ENCODE measurements at places on chromosomes 11 and 22.

GRCh38 chr11:91382946-91383345, 841.7 kb upstream of the FAT3 start:
- no peak for DNase-seq

DNA sequence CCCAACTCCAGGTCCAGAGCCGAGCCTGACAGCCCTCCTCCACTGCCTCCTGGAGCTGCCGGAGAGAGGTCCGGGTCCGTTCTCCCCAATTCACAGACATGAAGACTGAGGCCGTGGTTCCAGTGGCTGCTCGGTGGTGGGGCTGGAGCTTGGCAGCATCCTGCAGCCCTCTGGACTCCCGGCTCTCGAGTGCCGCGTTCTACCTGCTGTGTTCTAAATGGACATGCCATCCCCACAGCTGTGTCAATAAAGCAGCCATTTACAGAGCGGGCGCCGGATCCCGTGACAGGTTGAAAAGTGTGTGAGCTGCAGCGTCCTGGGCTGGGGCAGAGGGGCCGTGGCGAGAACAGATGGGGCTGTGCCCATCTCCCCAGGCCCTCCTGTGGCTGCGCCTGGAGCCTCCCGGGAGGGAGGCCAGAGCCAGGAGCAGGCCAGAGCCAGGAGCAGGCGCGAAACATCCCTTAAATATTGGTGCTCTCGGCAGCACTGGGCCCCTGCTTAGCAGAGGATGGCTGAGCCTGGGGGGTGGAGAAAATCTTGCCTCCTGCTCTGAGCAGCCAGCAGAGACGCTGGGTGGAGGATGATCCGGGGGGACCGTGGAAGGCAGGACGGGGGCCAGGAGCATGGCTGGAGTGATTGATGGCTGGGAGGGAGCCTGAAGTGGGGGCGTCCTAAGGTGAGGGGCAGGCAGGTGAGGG, 46.2 kb downstream of the FLRT1 start:
- DNase-seq = no peak

DNA sequence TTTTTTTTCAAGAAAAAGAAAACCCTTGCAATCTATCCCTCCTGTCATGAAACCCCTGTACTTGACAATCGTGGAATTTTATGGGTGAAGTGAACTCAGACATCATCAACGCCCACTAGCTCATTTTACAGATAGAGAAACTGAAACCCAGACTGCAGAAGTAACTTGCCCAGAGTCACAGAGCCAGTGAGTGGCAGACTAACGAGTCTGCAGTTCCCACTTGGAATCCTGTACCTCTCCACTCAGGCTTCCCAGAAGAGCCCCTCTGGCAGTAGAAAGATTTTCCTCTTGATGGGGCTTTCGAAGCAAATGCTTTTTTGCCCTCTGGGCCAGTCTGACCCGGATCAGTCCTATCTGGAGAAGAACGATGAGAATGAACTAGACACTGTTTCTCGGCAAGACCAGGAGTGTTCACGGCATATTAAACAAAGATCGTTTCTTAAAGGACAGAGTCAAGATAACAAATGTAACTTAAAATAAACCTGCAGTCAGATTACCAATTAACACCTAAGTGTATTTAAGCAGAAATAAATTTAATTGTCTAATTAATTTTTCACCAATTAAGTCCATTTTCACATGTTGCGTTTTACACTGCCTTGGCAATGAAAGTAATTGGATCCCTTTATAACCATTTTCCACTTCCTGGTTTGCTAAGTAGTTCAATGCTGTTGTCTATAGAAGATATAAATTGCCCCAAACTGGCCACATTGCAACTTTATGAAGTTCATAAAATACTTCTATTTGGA, 61.3 kb upstream of the CREB3L1 start:
- DNase-seq = no peak

- peak; percentile 38 for DNase-seq
These were observed 21.7 kb downstream of the MIAT start for GRCh38 chr22:26679003-26679629.

DNA sequence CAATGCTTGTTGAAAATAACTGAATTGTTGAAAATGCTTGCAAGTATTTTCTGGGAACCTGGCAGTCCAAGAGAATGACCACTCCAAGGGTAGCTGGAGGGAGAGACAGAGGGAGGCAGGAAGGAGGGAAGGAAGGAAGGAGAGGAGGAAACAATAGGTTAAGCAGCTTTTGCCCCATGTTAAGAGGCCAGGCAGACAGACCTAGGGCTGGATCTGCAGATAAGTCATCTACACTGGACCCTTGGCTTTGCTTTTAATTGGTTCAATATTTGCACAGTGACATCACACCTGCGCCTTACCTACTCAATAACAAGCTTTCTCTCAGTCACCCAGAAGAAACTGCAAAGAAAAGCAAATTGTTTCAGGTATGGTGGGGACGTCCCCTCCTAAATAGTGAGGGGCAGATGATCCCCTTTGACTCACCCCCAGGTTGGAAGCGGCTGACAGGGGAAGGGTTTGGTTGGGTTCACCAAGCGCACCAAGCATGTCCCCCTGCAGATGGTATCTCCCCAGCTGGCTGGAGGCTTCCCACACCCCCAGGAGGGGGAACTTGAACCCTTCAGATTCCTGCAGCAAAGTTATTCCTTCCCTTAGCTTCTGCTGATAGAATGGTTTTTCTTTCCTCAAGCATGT, 24.3 kb downstream of the MYH9 start:
- DNase-seq = no peak

- DNase-seq = no peak
These were observed 60.1 kb upstream of the PHF21B start for GRCh38 chr22:45069925-45070324.

DNA sequence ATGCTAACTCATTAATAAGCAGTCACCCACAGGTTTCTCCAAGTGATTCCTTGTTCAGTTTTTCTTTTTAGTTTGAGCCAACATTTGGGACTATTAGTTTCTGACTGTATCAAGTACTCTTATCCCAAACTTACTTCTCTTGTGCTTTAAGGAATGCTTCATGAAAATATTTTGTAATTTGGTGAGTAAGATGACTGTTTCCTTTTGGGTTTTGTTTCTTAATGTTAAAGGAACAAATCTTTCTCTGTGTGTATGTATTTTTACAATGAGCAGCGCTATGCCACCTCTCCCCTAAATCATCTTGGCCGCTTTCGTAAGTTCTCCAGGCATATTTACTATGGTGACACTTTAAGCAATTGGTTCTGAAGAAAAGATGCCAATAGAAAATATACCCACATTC, 72.4 kb downstream of the LDLRAD3 start:
- no peak for DNase-seq

- no peak for DNase-seq
These were observed 15.1 kb downstream of the RCN1 start for GRCh38 chr11:32105871-32106560.

- no peak for DNase-seq
These were observed 2.8 kb upstream of the CRACR2B start for GRCh38 chr11:824942-825341.

GRCh38 chr11:4541071-4541470, 3.9 kb upstream of the OR52M1 start:
- no peak for DNase-seq

GRCh38 chr11:16610213-16610737, 128.2 kb upstream of the C11orf58 start:
- no peak for DNase-seq

GRCh38 chr11:119118946-119119345, 2.4 kb upstream of the HINFP start:
- no peak for DNase-seq

DNA sequence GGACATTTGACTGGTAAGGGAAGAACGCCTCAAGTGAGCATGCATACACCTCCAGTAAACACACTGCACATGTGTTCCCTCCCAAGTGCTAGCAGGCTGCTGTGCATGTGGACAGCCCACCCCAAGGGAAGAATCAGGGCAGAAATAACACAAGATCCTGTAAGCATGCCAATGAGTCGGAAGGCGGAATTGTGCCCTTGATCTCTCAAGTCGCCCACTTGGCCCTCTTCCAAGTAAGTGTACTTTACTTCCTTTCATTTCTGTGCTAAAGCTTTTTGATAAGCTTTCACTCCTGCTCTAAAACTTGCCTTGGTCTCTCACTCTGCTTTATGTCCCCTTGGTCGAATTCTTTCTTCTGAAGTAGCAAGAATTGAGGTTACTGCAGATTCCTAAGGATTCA, 139.6 kb downstream of the TRPC6 start:
- no peak for DNase-seq

DNA sequence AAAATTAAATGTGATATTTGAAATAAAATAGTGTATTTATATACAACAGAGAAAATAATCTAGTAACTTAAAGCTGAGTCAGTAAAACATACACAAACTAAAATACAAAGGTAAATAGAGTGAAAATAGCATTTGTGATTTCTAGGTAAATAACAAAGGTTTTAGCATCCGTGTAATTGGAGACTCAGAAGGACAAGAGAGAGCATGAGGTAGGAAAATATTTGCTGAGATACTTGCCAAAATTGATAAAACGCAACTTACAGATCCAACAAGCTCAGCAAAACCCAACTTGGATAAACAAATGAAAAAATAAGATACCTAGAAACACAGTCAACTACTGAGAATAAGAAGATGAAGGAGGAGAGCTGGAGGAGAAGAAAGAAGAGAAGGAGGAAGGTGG, 634.7 kb upstream of the CCDC179 start:
- DNase-seq = no peak

- DNase-seq = peak; percentile 15
These were observed 48.0 kb upstream of the CLPB start for GRCh38 chr11:72482211-72482812.

DNA sequence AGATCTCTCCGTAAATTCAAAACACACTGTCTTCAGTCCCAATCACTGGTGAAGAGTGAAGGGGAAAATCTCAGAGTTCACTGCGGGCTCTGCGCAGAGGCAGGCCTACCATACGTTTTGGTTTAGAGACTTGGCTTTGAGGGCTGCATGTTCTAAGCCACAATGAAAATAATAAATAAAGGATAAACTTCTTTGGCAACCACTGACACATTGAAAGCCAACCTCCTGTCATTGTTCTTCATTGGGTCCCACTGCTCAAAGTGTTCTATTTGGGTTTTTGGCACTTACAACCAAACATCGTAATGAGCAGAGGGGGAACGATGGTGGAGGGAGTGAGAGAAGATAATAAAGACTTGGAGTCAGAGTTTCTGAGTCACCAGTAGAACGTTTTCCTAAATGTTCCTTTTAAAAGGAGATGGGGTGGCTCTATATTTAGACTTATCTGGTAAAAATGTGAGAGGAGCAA, 472.9 kb downstream of the SOX6 start:
- DNase-seq = no peak

- no peak for DNase-seq
These were observed 442.9 kb downstream of the DYNC2H1 start for GRCh38 chr11:103552086-103552485.

GRCh38 chr11:79830446-79830845, 389.6 kb upstream of the TENM4 start:
- no peak for DNase-seq

DNA sequence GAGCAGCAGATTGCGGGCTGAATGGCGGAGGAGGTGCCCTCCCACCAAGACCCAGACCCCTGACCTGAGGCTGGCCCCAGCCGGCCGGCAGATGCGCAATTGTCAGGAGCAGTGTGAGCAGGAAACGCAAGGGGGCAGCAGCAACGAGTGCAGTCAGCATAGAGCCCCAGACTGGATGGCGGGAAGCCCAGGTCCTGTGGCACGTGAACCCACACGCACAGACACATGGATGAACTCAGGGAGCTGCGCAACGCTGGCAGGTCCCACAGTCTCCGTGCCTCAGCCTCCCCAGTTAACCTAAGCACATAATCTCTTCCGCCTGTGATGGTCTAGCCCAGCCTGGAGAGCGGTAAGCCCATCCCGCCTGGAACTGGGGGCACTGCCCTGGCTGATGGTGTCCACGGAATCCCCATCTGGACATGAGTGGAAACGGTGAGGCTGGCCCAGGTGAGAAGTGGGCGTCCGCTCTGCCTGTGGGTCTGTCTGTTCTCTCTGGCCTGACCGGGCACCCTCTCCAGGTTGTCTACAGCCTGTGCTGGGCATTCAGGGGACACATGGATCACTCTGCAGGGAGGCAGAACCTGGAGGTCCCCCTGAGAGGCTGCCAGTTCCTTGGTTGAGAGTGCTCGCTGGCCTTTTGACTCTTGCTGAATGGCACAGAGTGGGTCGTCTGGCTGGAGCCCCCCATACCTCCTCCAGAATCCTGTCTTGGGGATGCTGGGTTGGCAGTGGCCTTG, 626 bp upstream of the TBX10 start:
- peak; percentile 42 for DNase-seq

DNA sequence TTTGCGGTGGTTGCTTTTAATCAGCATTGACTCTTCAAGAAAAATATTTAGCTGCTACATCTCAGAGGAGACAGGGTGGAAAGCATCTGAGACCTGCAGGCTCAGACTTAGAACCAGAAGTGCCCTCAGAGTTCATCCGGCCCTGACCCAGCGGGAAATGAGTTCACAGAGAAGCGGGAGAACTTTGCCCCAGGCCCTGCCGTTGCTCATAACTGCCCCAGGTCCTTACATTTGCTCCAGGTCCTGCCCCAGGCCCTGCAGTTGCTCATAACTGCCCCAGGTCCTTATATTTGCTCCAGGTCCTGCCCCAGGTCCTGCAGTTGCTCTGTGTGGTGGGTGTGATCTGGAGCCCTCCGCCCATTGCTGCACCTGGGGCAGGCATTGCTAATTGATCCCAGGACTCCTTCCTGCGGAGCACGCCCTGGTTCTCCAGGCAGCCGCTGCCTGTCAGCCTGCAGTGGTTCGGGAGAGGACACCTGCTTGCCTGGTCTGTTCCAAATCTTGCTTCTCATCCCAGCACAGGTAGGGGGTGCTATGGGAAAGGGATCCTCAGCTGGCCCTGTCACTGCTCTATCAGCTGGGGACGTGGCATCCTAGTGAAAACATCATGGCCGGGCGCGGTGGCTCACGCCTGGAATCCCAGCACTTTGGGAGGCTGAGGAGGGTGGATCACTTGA, 58.1 kb upstream of the PPP6R3 start:
- no peak for DNase-seq

GRCh38 chr11:33545931-33546330, 154.7 kb downstream of the C11orf91 start:
- DNase-seq = no peak

- DNase-seq = no peak
These were observed 23.1 kb upstream of the CHST1 start for GRCh38 chr11:45688472-45689033.

All from T-helper 17 cell (primary cell).